Right cardiac atrium (tissue), 5 donors: ENCODE measurements at places on chromosomes 7 and 10. TPM values are rescaled to one million over a fixed set of nuclear protein-coding genes. Genes with fewer than 3 reads are reported as not detected.
A peak's percentile ranks its signal among the peaks of the same experiment; 100 is the strongest.

SORBS1 gene
- 347 TPM for total RNA-seq

SPDYE2 gene
- not detected for total RNA-seq

GPR22 gene
- total RNA-seq: 43.1 TPM

PTPRE gene
- 11.2 TPM for total RNA-seq

GRCh38 chr7:106640368-106641141 lies 20.4 kb downstream of the CCDC71L start:
- no peak for DNase-seq

DNA sequence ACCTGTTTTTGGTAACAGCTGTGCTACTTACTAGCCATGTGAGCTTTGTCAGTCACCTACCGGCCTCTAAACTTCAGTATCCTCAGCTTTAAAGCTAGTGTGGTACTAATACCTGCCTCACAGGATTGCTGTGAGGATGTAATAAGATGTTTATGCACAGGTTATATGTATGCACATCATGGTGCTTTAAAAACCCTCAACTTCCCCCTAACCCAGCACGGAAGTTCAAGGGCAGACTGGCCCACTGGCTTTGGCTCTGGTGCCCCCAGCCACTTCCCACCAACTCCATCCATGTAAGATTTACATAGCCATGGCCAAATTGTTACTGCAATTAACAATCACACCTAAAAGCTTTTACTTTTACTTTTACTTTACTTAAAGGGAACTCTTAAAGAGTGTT lies 676.0 kb upstream of the GALNT17 start:
- no peak for DNase-seq

GRCh38 chr10:71713135-71714030 lies 6.2 kb downstream of the C10orf105 start:
- DNase-seq: peak; percentile 95

GRCh38 chr7:90311175-90311574 lies 9.9 kb downstream of the FAM237B start:
- no peak for DNase-seq
